CD4-positive, alpha-beta T cell (primary cell): ENCODE measurements at places on chromosomes 3 and 15.
A peak's percentile ranks its signal among the peaks of the same experiment; 100 is the strongest.

DNA sequence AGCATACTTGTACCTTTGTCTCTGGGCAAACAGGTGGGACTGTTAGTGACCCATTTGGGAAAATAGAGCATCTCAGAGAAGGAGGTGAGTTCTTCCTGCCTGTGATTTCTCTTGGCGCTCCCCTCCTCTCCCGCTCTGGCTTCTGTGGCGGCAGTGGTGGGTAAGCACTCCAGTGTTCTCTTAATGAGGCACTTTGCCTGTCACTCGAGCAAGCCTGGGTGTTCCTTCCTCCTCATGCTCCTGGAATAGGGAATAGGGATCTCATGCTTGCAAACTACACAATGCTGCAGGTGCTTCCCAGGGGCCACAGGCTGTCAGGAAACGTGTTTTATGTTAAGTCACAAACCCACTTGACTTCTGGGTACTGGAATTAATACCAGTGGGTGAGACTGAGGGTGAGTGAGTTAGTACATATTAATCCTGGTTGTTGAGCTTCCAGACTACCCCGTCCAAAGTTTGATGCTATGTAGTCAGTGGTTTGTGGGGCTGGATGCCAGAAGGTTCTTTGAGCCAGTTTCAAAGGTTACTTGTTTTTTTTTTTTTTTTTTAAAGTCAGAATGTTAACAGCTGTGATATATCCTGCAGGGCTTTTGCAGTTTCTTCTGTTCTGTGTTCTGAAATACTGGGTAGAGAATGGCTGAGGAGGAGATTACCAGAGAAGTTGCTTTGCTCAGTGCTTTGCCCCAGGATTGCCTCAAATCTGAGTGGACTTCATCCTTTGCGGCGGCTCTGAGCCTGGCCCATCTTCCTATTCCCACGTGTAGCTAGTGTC lies 30.5 kb downstream of the EDEM1 start:
- H3K27ac ChIP-seq: no peak overlapping the region
- H3K36me3 ChIP-seq: peaks cover 61% of the 10 kb centered on the region
- no peaks in the 10 kb centered on the region for H3K27me3 ChIP-seq
- no peak overlapping the region for H3K4me3 ChIP-seq
- H3K4me1 ChIP-seq: no peaks in the 10 kb centered on the region

GRCh38 chr3:150597646-150598045 lies 5.5 kb upstream of the SELENOT start:
- DNase-seq: no peak
- H3K36me3 ChIP-seq: no peaks in the 10 kb centered on the region
- no peak overlapping the region for H3K27ac ChIP-seq
- no peak overlapping the region for H3K4me3 ChIP-seq
- H3K27me3 ChIP-seq: no peaks in the 10 kb centered on the region

DNA sequence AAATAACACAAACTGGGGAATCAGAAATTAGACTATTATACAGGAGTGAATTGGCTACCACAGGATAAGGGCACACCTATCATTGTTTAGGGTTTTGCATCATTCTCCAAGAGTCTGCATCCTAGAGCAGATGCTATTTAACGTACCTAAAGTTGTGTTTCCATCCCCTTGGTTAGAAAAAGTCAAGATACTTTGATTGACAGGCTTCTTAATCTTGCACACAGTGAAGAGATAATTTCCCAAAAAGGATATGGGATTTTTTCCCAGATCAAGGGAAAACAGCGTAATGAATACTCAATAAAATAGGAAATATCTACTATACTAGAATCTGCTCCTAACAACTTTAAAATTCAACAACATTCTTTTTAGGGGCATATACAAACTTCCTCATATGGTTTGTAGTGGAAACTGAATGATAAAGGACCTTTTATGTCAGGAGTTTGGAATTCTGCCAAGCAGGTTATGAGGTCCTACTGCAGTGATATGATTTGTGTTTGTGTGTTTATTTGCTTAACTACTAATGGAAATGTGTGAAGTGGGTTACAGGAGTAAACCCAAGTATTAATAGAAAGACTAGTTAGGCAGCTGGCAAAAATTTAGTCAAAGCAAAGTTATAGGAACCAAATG lies 124.1 kb upstream of the MME start:
- H3K27ac ChIP-seq: no peak overlapping the region
- no peak overlapping the region for H3K4me3 ChIP-seq
- no peaks in the 10 kb centered on the region for H3K4me1 ChIP-seq

DNA sequence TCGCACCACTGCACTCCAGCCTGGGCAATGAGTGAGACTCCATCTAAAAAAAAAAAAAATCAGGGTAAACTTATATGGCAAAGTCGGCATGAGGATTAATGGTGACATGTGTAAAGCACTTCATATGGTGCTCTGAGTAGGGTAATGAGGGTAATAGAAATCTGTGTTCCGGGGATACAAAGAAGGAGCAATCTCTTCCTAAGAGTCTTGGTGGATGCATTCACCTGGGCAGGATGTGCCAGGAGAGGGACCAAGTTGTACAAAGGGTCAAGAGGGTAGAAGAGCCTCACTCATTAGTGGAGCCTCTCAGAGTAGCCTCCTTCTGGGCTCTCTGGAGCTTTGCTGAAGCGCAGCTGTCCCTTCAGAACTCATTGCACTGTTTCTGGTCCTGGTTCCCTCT lies 9.3 kb upstream of the CX3CR1 start:
- H3K4me1 ChIP-seq: peaks cover 25% of the 10 kb centered on the region
- no peak for DNase-seq
- no peaks in the 10 kb centered on the region for H3K27me3 ChIP-seq
- H3K36me3 ChIP-seq: no peaks in the 10 kb centered on the region
- no peak overlapping the region for H3K4me3 ChIP-seq

GRCh38 chr3:59266551-59266950 lies 216.7 kb upstream of the CFAP20DC start:
- H3K4me1 ChIP-seq: no peaks in the 10 kb centered on the region
- no peak overlapping the region for H3K27ac ChIP-seq

GRCh38 chr3:32111560-32111959 lies 5.1 kb downstream of the GPD1L start:
- no peak for DNase-seq
- H3K27me3 ChIP-seq: no peaks in the 10 kb centered on the region
- no peaks in the 10 kb centered on the region for H3K36me3 ChIP-seq
- H3K4me1 ChIP-seq: peaks cover 50% of the 10 kb centered on the region
- H3K4me3 ChIP-seq: no peak overlapping the region
- no peak overlapping the region for H3K27ac ChIP-seq

GRCh38 chr15:69413822-69414700 lies at the start of gene KIF23:
TSS of gene KIF23 (plus strand) at chr15:69414349. CDS start at chr15:69414466, 117 bp downstream.
- no peaks in the 10 kb centered on the region for H3K36me3 ChIP-seq
- H3K27me3 ChIP-seq: peaks cover 8% of the 10 kb centered on the region
- H3K4me1 ChIP-seq: peaks cover 19% of the 10 kb centered on the region

DNA sequence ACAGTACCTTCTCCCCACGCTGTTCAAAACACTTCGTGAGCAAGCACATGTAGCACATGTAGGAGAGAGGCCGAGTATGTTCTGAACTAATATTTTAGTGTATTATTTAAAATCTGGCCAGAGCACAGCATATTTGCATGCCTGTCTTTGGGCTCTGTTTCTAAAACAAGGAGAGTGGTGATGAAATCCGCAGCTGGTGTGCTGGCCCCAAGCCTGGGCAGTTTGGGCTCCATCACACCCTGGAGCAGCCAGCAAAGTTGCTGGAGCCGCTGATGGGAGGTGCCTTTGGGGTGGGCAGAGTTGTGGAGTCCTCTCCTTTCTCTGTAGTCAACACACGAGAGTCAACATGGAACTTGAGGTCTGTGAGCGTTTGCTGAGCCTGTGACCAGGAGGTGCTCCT lies 116.6 kb downstream of the SLCO3A1 start:
- H3K27me3 ChIP-seq: no peaks in the 10 kb centered on the region
- no peak overlapping the region for H3K4me3 ChIP-seq
- H3K4me1 ChIP-seq: peaks cover 19% of the 10 kb centered on the region
- no peak for DNase-seq
- H3K27ac ChIP-seq: no peak overlapping the region
- H3K36me3 ChIP-seq: no peaks in the 10 kb centered on the region

DNA sequence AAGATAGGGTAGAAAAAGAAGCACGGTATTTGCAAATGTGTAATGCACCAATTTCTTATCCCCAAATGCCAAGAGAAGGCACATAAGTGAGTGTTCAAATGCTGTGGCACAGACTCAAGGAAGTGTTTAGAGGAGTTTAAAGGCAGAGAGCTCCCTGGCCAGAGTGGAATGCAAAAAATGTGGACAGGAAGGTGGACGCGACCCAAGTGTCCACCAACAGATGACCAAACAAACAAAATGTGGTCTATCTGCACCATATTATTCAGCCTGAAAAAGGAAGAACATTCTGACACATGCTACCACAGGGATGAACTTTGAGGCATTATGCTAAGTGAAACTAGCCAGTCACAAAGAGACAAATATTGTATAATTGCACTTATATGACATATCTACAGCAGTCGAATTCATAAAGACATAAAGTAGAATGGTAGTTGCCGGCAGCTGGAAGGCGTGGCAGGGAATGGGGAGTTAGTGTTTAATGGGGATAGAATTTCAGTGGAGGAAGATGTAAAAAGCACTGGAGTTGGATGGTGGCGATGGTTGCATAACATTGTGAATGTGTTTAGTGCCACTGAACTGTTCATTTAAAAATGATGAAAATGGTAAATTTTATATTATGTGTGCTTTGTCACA lies 126.6 kb downstream of the SRGAP3 start:
- no peaks in the 10 kb centered on the region for H3K27me3 ChIP-seq
- H3K4me1 ChIP-seq: no peaks in the 10 kb centered on the region
- H3K4me3 ChIP-seq: no peak overlapping the region
- no peak for DNase-seq

- H3K4me1 ChIP-seq: no peaks in the 10 kb centered on the region
- no peaks in the 10 kb centered on the region for H3K36me3 ChIP-seq
- no peaks in the 10 kb centered on the region for H3K27me3 ChIP-seq
Measured at GRCh38 chr3:109224333-109224732, 87.8 kb downstream of the C3orf85 start.

- no peaks in the 10 kb centered on the region for H3K4me1 ChIP-seq
- no peaks in the 10 kb centered on the region for H3K27me3 ChIP-seq
- no peak for DNase-seq
Measured at GRCh38 chr3:25184641-25185250, 243.3 kb upstream of the RARB start.

DNA sequence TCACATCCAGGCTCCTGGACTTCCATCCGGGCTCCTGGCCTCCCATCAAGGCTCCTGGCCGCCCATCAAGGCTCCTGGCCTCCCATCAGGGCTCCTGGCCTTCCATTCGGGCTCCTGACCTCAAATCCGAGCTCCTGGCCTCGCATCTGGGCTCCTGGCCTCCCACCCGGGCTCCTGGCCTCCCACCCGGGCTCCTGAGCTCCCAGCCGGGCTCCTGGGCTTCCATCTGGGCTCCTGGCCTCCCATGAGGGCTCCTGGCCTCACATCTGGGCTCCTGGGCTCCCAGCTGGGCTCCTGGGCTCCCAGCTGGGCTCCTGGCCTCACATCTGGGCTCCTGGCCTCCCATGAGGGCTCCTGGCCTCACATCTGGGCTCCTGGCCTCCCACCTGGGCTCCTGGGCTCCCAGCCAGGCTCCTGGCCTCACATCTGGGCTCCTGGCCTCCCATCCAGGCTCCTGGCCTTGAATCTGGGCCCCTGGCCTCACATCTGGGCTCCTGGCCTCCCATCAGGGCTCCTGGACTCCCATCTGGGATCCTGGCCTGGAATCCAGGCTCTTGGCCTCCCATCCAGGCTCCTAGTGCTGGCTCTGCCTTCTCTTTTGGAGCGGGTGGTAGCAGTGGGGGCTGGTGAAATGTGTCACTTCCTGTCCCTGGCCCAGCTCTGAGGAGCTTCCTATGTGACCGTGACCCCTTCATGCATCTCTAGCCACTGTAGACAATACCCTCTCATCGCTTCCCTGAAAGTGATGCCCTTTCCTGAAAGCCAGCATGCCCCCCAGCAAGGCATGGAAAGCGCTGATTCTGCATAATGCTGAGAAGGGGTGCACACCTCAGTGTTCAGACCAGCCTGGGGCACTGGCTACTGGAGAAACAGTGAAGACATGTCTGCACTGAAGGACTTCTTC lies 62.7 kb upstream of the BLM start:
- peaks cover 18% of the 10 kb centered on the region for H3K27me3 ChIP-seq
- no peak for DNase-seq
- H3K36me3 ChIP-seq: no peaks in the 10 kb centered on the region
- no peak overlapping the region for H3K27ac ChIP-seq
- H3K4me1 ChIP-seq: peaks cover 53% of the 10 kb centered on the region

GRCh38 chr3:73621388-73621787 lies 3.4 kb downstream of the PDZRN3 start:
- no peaks in the 10 kb centered on the region for H3K36me3 ChIP-seq
- no peak overlapping the region for H3K4me3 ChIP-seq
- H3K27me3 ChIP-seq: no peaks in the 10 kb centered on the region

GRCh38 chr3:138673641-138674530 lies 65.3 kb downstream of the FAIM start:
- peaks cover 51% of the 10 kb centered on the region for H3K36me3 ChIP-seq
- DNase-seq: no peak
- H3K4me1 ChIP-seq: no peaks in the 10 kb centered on the region
- no peaks in the 10 kb centered on the region for H3K27me3 ChIP-seq

- no peaks in the 10 kb centered on the region for H3K36me3 ChIP-seq
- no peak overlapping the region for H3K4me3 ChIP-seq
Measured at GRCh38 chr15:29312387-29312786, 42.8 kb upstream of the NSMCE3 start.

DNA sequence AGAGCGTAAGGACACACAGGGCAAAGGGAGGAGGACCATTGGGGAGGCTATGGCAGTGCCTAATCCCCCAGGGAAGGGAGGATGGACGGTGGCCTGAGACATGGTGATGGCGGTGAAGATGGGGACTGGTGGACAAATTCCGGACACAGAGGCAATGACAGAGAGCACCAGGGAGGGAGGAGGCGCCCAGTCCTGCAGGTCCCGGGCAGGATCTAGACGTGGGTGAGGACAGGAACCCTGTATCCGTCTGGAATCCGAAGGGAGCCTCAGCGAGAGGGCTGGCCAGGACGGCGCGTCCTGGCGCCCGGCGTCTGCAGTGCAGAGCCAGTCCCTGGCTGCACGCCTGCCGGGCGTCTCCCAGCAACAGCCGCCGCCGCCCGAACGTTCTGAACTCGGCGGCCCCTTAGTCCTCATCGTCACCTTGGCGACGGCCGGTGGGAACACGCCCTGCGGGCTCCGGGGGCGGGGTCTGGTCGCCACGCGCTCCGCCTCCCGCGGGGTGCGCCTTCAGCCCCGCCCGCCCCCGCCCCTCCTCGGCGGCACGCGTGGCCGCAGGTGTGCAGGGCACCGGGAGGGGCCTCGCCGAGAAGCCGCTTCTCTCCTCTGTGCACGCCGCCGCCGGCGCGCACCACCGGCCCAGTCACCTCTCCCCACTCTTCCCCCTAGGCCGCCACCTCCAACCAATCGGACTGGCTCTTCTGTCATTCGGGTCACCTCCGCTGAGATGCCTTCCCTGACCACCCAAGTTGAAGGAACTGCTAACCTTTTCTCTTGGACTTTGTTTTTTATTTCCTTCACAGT lies 11.6 kb downstream of the XIRP1 start:
- peak overlapping the region; percentile 48 for H3K27ac ChIP-seq
- H3K4me3 ChIP-seq: peak overlapping the region; percentile 53
- peak; percentile 82 for DNase-seq
- peaks cover 40% of the 10 kb centered on the region for H3K4me1 ChIP-seq
- H3K27me3 ChIP-seq: no peaks in the 10 kb centered on the region

DNA sequence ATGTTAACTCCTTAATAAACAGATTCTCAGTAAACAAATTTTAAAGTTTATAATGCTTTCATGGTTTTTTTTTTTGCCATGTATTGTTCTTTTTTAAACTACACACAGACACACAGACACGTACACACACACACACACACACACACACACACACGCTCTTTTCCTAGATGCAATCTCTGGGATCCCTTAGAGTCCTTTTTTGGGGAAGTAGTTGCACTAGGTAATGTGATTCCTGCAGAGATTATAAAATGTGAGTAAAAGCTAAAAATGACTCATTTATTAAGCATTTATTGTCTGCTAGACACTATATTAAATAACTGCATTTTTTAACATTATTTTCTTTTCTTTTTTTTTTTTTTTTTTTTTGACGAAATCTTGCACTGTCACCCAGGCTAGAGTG lies 19.9 kb downstream of the NDUFB5 start:
- DNase-seq: no peak
- H3K36me3 ChIP-seq: peaks cover 48% of the 10 kb centered on the region
- H3K4me1 ChIP-seq: no peaks in the 10 kb centered on the region
- H3K27me3 ChIP-seq: no peaks in the 10 kb centered on the region
- H3K27ac ChIP-seq: no peak overlapping the region
